ENCODE measurements at places on chromosomes 16 and 17.

DNA sequence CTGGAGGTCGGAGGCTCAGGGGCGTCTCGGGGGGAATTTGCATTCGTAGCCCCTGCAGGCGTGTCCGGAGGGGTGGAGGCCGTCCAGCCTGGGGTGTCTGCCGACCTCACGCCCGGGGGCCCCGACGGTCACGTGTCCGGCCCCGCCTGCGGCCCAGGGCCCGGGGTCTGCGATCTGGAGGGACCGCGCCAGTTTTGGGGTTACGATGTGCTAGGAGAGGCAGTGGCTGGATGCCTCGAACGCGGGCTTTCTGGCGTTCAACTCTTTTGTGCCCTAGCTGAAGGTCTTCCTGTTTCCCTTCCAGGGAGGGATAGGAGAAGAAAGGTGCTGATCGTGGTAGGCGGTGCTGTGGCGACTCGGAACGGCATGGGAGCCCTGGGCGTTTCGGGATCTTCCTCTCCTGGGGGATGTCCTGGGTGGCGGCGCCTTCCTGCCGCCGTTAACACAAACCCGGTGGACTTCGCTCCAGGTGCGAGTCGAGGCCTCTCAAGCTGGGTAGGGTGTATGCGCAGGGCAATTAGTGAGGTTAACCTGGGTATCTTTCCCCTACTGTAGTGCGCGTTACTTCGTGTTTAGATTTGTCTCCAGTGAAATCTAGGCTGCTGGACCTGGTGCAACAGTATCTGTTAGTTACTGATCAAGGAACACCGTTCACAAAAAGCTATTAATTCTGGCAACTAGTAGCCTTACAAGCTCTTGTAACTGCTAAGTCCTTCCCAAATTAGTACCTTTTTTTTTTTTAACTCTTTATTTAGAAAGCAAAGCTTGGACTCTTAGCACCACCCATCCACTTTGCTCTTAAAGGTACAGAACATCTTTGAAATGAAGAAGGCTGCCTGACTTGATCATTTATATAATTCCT is 1.3 kb downstream of the AKAP1 start:
- DNase-seq = peak; percentile 13

- DNase-seq = no peak
Measured at GRCh38 chr17:9023392-9024218, 2.3 kb downstream of the NTN1 start.

GRCh38 chr17:30520882-30521281 is 43.7 kb downstream of the GOSR1 start:
- DNase-seq = no peak

DNA sequence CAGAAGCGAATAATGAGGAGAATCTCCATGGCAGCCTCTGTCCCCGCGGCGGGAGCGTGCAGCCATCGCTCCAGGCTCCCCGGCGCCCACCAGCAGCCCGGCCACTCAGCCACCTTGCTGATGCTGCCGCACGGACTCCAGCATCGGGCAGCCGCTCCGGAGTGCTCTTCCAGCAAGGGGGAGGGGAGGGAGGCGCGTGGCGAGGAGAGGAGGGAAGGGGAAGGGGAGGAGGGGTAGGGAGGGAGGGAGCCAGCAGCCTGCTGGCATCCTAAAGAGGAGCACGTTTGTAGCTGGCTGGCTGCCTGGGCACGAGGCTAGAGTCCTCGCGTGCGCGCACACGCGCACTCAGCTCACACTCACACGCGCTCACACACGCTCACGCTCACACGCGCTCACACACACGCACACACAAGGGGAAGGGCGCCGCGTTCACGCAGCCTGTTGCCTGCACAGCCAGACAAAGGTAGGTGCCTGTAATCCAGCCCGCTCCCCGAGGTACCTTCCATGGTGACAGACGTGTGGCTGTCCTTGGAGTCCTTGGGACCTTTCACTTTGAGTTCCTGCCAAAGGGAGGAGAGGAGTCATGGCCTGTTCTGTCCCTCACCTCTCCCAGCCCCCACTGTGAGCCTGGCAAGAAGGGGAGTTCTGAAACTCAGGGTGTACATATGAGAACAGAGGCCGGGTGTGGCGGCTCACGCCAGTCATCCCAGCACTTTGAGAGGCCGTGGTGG is 82.1 kb downstream of the TIMM22 start:
- DNase-seq = no peak

DNA sequence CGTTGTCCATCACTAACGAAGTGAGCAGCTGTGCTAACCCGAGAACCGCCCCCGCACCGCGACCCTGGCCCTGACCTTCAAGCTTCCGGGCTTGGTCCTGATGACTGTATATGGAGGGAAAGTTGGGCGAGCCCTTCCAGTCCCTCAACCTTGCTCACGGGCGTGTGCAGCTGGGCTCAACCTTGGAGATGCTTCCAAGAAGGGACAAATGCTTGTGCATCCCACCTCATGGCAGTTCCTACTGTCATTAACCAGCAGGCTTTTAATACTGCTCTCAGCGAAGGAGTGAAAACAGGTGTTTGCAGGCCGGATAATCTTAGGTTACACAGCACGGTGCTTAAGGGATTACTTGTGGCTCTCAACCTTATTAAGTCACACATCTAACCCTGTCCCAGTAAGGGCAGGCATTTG is 33.5 kb downstream of the SRL start:
- DNase-seq = no peak

GRCh38 chr16:49755313-49755620 is 100.6 kb downstream of the ZNF423 start:
- DNase-seq = no peak

- no peak for DNase-seq
Measured at GRCh38 chr17:16880843-16881230, 91.1 kb downstream of the TNFRSF13B start.

- no peak for DNase-seq
Measured at GRCh38 chr16:20673071-20673806, 24.2 kb downstream of the ACSM1 start.

DNA sequence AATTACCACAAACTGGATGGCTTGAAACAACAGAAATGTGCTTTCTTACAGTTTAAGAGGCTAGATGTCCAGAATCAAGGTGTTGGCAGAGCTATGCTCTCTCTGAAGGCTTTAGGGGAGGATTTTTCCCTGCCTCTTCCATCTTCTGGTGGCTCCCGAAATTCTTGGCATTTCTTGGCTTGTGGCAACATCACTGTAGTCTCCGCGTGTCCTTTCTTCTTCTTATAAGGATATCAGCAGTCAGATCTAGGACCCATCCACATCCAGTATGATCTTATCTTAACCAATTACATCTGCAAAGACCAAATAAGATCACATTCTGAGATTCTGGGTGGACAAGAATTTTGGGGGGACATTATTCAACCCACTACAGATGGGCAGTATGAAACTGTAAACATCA is 119.2 kb upstream of the PMFBP1 start:
- DNase-seq = no peak
